ENCODE measurements at places on chromosomes 4 and X.

DNA sequence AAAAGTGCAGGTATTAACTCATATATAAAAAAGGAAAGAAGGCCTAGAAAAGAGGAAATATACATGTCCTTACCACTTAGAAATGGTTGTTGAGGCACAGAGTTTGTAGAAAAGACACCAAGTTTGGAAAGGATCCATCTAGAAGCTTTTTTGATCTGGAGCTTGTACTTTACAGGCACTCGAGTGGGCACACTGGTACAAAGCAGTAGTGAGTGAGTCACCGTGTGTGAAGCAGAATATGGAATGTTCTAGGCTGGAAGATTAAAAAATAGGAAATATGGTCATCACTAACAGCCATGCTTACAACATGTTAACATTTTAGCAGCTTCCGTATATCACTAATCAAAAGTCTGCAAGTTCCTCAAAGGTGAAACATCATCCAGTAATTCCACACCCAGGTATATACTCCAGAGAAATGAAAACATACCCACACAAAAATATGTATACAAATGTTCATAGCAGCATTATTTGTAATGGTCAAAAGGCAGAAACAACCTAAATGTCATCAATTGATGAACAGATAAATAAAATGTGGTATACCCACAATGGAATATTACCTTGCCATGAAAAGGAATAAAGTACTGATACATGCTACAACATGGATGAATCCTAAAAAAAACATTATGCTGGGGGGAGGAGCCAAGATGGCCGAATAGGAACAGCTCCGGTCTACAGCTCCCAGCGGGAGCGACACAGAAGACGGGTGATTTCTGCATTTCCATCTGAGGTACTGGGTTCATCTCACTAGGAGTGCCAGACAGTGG, 69.5 kb downstream of the FRYL start:
- no peaks in the 10 kb centered on the region for H3K27me3 ChIP-seq
- peaks cover 18% of the 10 kb centered on the region for H3K36me3 ChIP-seq
- no peak for DNase-seq
- H3K4me3 ChIP-seq = no peak overlapping the region
- H3K4me1 ChIP-seq = no peaks in the 10 kb centered on the region

DNA sequence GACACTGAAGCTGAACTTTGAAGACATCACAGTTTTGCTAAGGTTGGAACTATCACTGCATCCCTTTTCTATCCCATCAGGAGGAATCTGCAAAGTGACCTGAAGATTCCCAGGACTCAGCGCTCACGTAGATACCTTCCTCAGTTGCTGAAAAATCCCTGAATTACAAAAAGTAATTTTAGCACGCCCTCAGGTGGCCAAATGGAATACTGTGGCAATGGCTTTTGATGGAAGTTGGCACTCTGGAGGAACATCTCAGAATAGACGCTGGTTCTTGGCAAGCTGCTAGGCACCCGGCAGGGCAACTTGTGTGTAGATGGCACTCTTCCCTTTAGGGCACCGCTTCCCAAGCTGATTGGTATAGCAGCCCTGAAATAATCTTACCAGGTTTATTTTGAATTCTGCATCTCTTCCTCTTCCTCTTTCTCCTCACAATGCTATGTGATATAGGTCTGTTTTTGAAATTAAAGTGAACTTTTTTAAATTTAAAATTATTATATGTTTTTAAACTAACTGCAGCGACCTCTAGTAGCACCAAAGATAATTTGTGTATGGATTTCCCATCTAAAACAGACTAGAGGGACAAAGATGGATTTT, 16.3 kb upstream of the ESX1 start:
- H3K27ac ChIP-seq = no peak overlapping the region
- no peak overlapping the region for H3K4me3 ChIP-seq
- H3K4me1 ChIP-seq = no peaks in the 10 kb centered on the region
- no peak for DNase-seq

DNA sequence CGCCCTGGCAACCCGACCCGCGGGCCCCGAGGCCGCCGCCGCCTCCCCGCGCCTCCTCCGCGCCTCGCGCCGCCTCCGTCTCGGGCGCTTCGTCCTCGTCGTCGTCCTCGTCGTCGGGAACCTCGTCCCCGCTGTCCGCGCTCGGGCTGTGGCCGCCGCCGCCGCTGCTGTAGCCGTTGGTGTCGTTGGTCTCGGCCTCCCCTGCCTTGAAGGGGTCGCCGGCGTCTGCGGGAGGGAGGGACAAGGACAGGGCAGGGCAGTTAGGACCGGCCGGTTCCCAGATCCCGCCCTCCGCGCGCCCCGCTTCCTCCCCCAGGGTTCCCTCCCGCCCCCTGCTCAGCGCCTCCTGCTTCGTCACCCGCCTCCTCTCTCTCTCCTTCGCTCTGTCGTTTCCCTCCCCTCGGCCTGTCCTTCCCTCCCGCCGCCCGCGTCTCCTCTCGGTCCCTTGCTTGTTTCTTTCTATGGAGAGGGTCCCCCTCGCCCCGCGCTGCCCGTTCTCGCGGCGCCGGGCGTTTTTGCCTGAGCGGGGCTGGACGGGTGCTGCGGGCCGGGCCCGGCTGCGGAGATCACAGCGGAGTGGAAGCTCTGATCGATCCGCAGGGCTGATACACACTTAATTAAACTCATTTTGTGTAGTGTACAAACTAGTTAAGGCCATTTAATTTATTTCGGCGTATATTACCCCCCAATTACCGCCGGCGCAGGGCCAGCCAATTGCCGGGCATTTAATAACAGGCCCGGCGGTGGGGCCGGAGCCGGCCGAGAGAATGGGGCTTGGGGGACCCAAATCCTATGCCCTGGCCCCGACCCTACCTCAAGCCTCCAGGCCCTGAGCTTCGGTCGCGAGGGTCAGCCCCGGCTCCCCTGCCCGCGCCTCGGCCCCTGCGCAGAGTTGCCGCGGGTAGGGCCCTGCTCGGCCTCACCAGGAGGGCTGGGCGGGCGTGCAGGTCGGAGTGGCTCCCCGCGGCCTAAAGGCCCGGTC, 2.4 kb downstream of the NKX1-1 start:
- no peaks in the 10 kb centered on the region for H3K36me3 ChIP-seq
- no peak overlapping the region for H3K4me3 ChIP-seq
- H3K27me3 ChIP-seq = peaks cover 72% of the 10 kb centered on the region
- DNase-seq = no peak
- no peak overlapping the region for H3K27ac ChIP-seq
- H3K4me1 ChIP-seq = no peaks in the 10 kb centered on the region

GRCh38 chr4:108048157-108048556, 58.5 kb downstream of the HADH start:
- no peaks in the 10 kb centered on the region for H3K36me3 ChIP-seq
- no peak overlapping the region for H3K4me3 ChIP-seq
- no peak overlapping the region for H3K27ac ChIP-seq

GRCh38 chr4:113962016-113962347, 17.5 kb downstream of the ARSJ start:
- DNase-seq = no peak
- no peak overlapping the region for H3K27ac ChIP-seq
- H3K4me3 ChIP-seq = no peak overlapping the region
- no peaks in the 10 kb centered on the region for H3K27me3 ChIP-seq
- H3K36me3 ChIP-seq = no peaks in the 10 kb centered on the region
- H3K4me1 ChIP-seq = no peaks in the 10 kb centered on the region

Data from CD14-positive monocyte (primary cell).